ENCODE measurements at places on chromosomes 5 and 9.

GRCh38 chr9:135660407-135660806, 2.7 kb upstream of the LCN9 start:
- DNase-seq: no peak

DNA sequence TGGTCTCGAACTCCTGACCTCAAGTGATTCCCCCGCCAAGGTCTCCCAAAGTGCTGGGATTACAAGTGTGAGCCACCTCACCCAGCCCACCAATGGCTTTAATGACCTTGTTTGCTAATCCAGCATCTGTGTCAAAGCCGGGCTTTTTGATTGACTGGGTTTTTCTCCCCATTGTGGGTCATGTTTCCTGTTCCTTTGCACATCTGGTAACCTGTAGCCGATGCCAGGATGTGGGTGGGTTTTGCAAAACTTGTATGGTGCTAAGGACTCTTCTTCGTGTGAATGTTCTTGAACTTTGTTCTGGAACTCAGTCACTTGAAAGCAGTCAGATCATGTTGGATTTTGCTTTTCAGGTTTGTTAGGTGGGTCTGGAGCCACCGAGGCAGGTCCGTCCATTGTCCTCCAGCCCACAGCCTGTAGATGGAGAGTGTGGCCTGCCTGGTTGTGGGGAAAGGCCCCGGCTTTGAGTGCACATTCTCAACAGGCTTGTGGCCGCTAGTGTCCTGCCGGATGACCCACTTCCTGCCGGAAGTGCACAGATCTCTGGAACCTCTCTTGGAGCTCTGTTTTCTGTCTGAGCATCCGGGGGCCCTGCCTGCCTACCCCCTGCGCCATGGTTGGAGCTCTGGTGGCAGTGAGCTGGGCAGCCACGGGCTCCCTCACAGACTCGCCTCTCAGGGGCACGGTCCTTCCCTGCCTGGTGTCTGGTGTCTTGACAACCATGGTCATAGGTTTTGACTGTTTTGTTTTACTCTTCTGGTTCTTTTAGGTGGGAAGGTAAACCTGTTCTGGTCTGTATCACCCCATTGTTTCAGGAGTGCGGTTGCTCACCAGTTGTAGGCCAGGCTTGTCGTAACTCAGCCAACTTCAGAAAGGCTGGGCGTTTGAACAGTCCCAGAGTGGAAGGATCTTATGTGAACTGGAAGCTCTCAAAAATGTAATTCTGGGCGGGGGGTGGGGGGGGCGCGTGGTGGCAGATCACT, 69.6 kb upstream of the CACNA1B start:
- DNase-seq: no peak

DNA sequence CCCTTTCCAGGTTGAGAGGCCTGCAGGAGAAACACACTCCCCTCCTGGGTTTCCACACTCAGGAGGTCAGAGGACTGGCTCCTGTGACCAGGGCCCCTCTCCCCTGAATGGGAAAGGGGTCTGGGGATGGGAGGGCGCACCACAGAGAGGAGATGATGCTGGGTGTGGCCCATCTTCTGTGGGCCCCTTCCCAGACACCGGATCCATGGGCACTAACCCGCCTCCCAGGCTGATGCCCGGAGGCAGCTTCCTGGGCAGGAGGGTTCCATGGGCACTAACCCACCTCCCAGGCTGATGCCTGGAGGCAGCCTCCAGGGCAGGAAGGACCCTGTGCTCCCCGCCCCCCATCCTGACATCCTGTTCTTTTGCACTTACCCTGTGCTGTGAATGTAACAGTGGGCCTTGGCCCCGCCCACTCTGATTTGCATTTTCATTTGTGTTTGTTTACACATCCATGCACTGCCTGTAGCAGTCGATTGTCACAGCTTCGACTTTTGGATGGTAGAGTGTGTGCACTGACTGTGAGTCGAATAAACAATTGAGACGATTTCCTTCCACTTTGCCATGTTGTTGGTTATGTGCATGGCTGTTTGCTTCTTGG, 9.3 kb upstream of the DOLPP1 start:
- DNase-seq: no peak

DNA sequence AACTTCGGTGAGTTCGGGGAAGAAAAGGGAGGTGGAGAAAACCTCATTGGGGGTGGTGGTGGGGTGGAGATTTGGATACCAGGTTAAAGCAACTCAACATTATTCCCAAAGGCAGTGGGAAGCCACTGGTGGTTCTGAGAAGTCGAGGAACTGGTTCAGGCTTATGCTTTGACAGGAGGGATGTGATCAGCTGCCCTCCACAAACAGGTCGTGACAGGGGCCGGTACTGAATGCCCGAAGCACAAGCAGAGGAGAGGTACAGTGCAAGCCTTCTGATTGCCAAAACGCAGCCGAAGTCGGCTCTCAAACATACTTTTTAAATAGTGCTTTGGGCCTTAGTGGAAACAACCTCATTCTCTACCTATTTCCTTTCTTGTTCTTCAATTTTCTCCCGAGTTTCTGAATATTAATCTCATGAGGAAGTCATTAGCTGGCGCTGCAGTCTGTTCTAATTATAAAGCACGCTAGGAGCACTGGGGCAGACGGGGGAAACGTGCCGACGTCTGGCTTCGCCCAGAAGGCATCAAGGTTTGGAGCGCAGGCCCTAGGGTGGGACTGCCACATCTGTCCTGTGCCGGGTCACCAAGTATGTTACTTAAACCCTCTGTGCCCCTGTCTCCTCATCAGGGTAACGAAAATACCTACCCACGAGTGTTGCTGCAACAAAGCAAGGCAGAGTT, 27.3 kb downstream of the SHB start:
- no peak for DNase-seq

GRCh38 chr5:134510970-134511795, 14.3 kb upstream of the JADE2 start:
- DNase-seq: no peak

GRCh38 chr5:148005788-148006520, 57.8 kb upstream of the SPINK5 start:
- no peak for DNase-seq

DNA sequence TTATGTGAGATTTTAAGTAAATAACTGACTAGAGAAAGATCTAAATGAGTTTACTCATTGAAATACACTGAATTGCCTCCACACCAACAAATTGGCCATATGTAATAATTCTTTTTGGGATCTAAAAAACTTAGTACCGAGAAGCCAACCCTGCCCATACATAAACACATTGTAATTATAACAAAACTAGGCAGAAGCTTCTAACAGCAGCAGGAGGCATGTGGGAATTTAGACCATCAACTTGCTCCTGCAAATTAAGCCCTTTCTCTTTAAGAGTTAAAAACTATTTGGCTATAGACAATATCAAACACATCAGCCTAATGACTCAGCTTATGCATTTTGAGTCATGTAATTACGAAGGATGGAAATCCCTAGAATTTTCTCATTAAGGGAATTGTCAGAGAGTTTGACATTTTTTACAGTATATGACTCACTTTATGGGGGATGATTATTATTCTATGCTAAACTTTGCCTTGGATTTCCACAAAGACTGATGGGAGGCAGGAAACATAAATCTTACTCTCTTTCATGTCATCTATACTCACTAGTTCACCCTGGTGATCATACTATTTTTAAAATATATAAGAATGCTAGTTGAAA, 1.0 kb downstream of the IL7R start:
- no peak for DNase-seq

Data from GM20000 (cell line).